ENCODE measurements at places on chromosomes 7 and 10.

DNA sequence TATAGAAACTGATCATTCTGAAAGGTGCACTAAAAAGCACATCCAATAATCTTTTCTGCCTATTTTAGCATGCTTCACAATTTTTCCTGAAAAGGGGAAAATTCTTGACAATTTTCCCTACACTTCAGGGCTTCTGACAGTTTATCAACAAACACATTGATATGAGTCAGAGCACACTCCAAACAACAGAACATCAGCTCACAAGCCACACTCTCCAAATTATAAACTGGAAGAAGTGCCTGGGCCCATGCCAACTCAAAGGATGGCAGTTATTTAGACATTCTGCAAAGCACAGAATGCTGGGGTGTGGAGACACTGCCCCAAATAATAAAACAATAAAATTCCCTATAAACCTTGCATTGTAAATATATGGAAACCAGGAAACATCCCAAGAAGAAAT is 90.8 kb downstream of the ELAPOR2 start:
- no peaks in the 10 kb centered on the region for H3K4me1 ChIP-seq
- H3K4me3 ChIP-seq, result no peak overlapping the region
- DNase-seq, result no peak
- H3K27ac ChIP-seq, result no peak overlapping the region

DNA sequence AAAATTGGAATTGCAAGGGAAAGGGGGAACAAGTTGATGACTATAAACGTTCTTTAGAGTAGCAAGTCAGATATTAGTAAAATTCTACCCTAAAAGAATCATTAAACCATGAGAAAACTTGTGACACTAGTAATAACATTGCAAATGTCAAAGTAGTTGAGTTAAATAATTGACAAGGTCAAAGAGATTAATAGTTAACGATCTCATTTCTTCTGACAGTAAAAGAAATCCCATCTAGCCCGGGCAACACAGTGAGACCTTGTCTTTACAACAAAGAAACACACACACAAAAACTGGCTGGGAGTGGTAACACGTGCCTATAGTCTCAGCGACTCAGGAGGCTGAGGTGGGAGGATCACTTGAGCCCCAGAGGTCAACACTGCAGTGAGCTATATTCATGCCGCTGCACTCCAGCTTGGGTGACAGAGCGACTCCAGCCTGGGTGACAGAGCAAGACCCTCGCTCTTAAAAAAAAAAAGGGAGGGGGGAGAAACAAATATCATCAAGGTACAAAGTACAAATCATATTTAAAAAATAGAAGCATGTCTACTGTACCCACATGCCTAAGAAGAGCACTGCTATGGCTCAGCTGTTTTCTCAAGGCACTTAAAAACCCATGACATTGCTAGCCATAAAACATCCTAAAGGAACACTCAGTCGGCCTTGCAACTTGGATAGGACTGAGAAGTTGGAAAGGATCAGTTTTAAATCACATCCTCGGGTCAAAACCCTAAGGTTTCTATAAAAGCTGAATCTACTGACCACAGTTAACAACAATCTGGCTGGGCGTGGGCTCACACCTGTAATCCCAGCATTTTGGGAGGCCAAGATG is 401.1 kb downstream of the PARD3 start:
- no peaks in the 10 kb centered on the region for H3K36me3 ChIP-seq
- DNase-seq, result no peak
- no peaks in the 10 kb centered on the region for H3K4me1 ChIP-seq
- no peaks in the 10 kb centered on the region for H3K27me3 ChIP-seq
- H3K4me3 ChIP-seq, result no peak overlapping the region
- H3K27ac ChIP-seq, result no peak overlapping the region

DNA sequence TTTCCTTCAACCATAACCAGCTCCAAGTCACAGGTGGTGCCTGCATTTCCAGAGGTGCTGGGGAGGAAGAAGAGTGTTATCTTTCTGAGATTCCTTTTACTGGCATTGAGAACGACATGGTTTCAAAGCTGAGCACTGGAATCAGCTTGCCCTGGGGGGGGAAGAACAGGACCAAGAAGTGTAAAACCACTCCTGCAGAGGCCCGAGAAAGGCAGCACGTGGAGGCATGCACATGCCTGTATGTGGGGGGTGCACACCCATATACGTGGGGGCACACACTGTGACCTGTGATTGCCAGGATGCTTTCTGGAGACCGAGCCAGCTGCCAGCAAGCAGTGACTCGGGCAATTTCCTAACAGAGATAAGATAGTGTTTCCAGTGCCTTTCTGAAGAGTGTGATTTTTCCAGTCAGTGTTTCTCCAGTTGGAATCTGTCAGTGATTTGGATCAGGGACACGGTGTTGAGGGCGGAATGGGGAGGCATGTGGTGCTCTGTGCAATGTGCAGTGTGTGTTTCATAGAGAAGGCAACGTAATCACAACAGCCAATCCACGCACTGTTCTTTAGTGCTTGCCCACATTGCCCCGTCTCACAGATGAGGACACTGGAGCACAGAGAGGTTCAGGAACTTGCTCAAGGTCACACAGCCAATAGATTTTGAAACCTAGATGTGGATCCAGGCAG is 4.2 kb downstream of the LRRC27 start:
- no peaks in the 10 kb centered on the region for H3K4me1 ChIP-seq
- H3K36me3 ChIP-seq, result no peaks in the 10 kb centered on the region
- no peaks in the 10 kb centered on the region for H3K27me3 ChIP-seq
- H3K27ac ChIP-seq, result no peak overlapping the region
- no peak for DNase-seq

GRCh38 chr10:12605580-12606405 is 256.4 kb downstream of the CAMK1D start:
- no peaks in the 10 kb centered on the region for H3K36me3 ChIP-seq
- H3K27ac ChIP-seq, result no peak overlapping the region
- peak; percentile 19 for DNase-seq
- H3K27me3 ChIP-seq, result no peaks in the 10 kb centered on the region
- peak overlapping the region; percentile 50 for H3K4me3 ChIP-seq
- no peaks in the 10 kb centered on the region for H3K4me1 ChIP-seq

- H3K4me1 ChIP-seq, result no peaks in the 10 kb centered on the region
- no peak overlapping the region for H3K4me3 ChIP-seq
- no peak for DNase-seq
- H3K27ac ChIP-seq, result no peak overlapping the region
- no peaks in the 10 kb centered on the region for H3K27me3 ChIP-seq
- H3K36me3 ChIP-seq, result no peaks in the 10 kb centered on the region
These were observed 32.6 kb upstream of the ARHGAP21 start for GRCh38 chr10:24756283-24756682.

GRCh38 chr7:133936074-133936473 is 191.1 kb upstream of the LRGUK start:
- H3K36me3 ChIP-seq, result peaks cover 5% of the 10 kb centered on the region
- no peak overlapping the region for H3K27ac ChIP-seq
- no peak overlapping the region for H3K4me3 ChIP-seq
- no peaks in the 10 kb centered on the region for H3K27me3 ChIP-seq
- H3K4me1 ChIP-seq, result no peaks in the 10 kb centered on the region
- no peak for DNase-seq

GRCh38 chr10:127855976-127856375 is 36.8 kb downstream of the CLRN3 start:
- no peak for DNase-seq
- H3K4me3 ChIP-seq, result no peak overlapping the region
- no peaks in the 10 kb centered on the region for H3K36me3 ChIP-seq
- no peak overlapping the region for H3K27ac ChIP-seq
- no peaks in the 10 kb centered on the region for H3K4me1 ChIP-seq

- H3K27ac ChIP-seq, result no peak overlapping the region
- no peak for DNase-seq
These were observed 21.9 kb upstream of the CFAP46 start for GRCh38 chr10:132964231-132964630.

DNA sequence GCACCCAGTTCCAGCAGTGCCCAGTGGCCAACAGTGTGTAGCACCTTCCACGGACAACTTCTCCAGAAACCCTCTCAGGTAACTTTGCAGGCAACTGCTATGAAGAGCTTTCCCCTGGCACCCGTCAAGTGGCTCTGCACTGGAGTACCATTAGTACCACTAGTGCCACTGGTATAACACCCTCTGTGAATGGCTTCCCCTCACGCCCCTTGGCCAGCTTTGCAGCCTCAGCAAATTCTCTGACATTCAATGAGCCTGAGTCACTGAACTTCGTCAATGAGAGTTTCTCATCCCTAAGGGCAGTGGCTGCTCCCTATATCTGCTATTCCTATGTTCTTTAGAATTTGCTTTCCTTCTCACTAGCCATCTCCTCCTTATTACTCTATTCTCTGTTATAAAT is 7.6 kb upstream of the HERPUD2 start:
- H3K4me3 ChIP-seq, result no peak overlapping the region
- no peaks in the 10 kb centered on the region for H3K27me3 ChIP-seq
- DNase-seq, result no peak
- no peaks in the 10 kb centered on the region for H3K4me1 ChIP-seq

DNA sequence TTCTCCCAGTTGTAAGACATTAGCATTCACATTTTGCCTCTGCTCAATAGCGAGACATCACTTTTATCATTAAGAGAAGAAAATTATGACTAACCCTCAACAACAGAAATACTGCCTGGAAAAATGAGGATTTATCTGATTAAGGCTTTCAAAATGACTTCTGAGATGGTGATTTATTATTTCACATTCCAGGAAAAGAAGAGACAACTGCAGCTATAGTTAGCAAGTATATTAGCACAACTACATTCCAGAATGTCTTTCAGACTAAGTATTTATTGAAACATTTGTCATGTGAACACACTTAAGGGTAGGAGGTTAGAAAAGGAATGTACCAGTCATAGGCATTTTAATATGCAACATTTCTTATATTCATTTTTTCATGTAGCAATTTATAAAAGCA is 162.0 kb downstream of the IQUB start:
- no peak for DNase-seq
- H3K36me3 ChIP-seq, result no peaks in the 10 kb centered on the region
- no peaks in the 10 kb centered on the region for H3K27me3 ChIP-seq
- no peaks in the 10 kb centered on the region for H3K4me1 ChIP-seq
- H3K4me3 ChIP-seq, result no peak overlapping the region

DNA sequence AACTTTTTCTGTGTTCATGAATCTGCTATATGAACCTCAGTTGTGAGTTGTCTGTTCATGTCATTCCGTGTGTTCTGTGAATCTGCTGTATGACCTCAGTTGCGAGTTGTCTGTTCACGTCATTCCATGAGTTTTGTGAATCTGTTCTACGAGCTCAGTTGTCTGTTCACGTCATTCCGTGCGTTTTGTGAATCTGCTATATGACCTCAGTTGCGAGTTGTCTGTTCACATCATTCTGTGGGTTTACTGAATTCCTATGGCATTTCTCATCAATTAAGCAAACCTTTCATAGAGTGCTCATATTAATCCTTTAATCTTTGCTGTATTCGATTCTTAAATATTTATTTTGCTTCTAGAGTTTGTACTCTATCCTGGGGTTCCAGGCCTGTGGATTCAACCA is 150.6 kb downstream of the DIP2C start:
- H3K27ac ChIP-seq, result no peak overlapping the region
- DNase-seq, result no peak
- H3K4me1 ChIP-seq, result no peaks in the 10 kb centered on the region
- H3K4me3 ChIP-seq, result no peak overlapping the region
- H3K27me3 ChIP-seq, result no peaks in the 10 kb centered on the region
- no peaks in the 10 kb centered on the region for H3K36me3 ChIP-seq

- no peak for DNase-seq
- peaks cover 37% of the 10 kb centered on the region for H3K4me1 ChIP-seq
- no peaks in the 10 kb centered on the region for H3K27me3 ChIP-seq
- H3K36me3 ChIP-seq, result no peaks in the 10 kb centered on the region
- peak overlapping the region; percentile 90 for H3K27ac ChIP-seq
These were observed 1.6 kb downstream of the AHR start for GRCh38 chr7:17300012-17300411.

DNA sequence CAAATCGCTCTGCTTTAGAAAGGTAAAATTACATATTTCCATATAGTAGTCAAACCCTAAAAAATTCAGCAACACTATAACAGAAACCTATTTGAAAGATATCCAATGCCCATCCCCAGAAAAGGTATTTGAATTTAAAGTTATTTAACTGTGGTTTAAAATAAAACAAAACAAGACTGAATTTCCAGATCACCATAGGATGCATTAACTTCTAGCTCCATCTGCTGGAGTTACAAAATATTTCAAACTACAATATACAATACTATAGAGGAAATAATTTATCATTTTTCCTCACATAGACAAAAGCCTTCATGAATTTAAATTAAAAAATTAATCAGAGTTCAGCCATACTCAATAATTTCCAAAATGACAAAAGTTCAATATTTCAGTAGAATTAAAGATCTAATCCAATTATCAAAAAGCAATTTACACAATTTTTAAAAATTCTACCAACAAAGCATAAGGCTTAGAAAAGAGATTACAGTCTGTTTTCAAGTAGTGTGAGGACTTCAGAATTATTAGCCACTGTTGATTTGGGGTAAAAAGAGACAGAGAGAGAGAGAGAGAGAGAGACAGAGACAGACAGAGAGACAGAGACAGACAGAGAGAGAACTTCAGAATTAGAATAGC is 75.9 kb downstream of the LMBR1 start:
- no peak overlapping the region for H3K4me3 ChIP-seq
- H3K36me3 ChIP-seq, result peaks cover 3% of the 10 kb centered on the region
- no peaks in the 10 kb centered on the region for H3K4me1 ChIP-seq
- DNase-seq, result no peak
- no peaks in the 10 kb centered on the region for H3K27me3 ChIP-seq
- no peak overlapping the region for H3K27ac ChIP-seq

GRCh38 chr7:105877736-105878135 is 1.3 kb upstream of the ATXN7L1 start:
- H3K36me3 ChIP-seq, result no peaks in the 10 kb centered on the region
- no peak overlapping the region for H3K27ac ChIP-seq
- DNase-seq, result no peak
- peaks cover 11% of the 10 kb centered on the region for H3K4me1 ChIP-seq
- H3K27me3 ChIP-seq, result no peaks in the 10 kb centered on the region
- H3K4me3 ChIP-seq, result peak overlapping the region; percentile 93

GRCh38 chr10:47408606-47409005 is 24.5 kb upstream of the ZNF488 start:
- H3K4me3 ChIP-seq, result no peak overlapping the region
- H3K4me1 ChIP-seq, result no peaks in the 10 kb centered on the region
- no peaks in the 10 kb centered on the region for H3K36me3 ChIP-seq
- H3K27me3 ChIP-seq, result no peaks in the 10 kb centered on the region

GRCh38 chr10:22180724-22181123 is 37.1 kb downstream of the EBLN1 start:
- no peak overlapping the region for H3K4me3 ChIP-seq
- no peaks in the 10 kb centered on the region for H3K27me3 ChIP-seq
- DNase-seq, result no peak
- no peaks in the 10 kb centered on the region for H3K36me3 ChIP-seq

DNA sequence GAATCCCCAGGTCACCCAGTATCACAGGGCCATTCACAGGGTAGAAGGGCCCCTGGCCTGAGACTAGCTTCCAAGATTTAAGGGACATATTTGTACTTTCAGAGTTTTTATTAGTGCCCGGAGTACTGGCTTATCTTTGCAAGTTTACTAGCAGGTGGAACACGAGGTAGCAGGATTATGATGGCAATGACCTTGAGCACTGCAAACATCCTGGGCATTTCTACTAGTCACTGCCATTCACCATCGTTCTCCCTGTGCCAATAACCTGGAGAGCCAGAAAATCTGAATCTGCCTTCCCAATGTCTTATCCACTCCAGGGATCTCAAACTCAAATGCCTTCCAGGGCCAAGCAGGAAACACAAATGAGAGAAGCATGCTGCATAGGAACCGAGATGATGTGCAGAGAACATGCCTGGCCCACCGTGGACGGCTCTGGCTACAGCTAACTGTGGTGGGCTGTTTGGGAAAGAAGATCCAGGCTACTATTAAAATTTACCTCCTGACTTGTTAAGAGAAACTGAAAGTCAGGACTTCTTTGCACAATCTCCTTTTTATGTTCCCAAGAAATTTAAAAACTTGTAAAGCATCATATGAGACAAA is 16.7 kb downstream of the FAM53B start:
- no peak for DNase-seq
- no peaks in the 10 kb centered on the region for H3K36me3 ChIP-seq
- peaks cover 49% of the 10 kb centered on the region for H3K4me1 ChIP-seq
- no peaks in the 10 kb centered on the region for H3K27me3 ChIP-seq
- H3K4me3 ChIP-seq, result no peak overlapping the region

Measured in thoracic aorta (tissue), 2 donors.